ENCODE measurements at places on chromosomes 1 and 21. TPM values are rescaled to one million over a fixed set of nuclear protein-coding genes. Genes with fewer than 3 reads are reported as not detected.

Gene SEC16B
- total RNA-seq = 4.1 TPM

Gene ACTL8
- not detected for total RNA-seq

Gene ATP1A2
- under 0.01 TPM for total RNA-seq

Gene COL16A1
- total RNA-seq = 59.5 TPM

Gene ADGRL2
- 95.4 TPM for total RNA-seq

Gene EVI5
- 92.9 TPM for total RNA-seq

Gene ZMYM4
- total RNA-seq = 33.3 TPM

Gene SPRR1A
- total RNA-seq = not detected

Gene CR1L
- not detected for total RNA-seq

Gene CHODL
- total RNA-seq = 0.26 TPM
